ENCODE measurements at places on chromosomes 16 and 17.
A peak's percentile ranks its signal among the peaks of the same experiment; 100 is the strongest.

DNA sequence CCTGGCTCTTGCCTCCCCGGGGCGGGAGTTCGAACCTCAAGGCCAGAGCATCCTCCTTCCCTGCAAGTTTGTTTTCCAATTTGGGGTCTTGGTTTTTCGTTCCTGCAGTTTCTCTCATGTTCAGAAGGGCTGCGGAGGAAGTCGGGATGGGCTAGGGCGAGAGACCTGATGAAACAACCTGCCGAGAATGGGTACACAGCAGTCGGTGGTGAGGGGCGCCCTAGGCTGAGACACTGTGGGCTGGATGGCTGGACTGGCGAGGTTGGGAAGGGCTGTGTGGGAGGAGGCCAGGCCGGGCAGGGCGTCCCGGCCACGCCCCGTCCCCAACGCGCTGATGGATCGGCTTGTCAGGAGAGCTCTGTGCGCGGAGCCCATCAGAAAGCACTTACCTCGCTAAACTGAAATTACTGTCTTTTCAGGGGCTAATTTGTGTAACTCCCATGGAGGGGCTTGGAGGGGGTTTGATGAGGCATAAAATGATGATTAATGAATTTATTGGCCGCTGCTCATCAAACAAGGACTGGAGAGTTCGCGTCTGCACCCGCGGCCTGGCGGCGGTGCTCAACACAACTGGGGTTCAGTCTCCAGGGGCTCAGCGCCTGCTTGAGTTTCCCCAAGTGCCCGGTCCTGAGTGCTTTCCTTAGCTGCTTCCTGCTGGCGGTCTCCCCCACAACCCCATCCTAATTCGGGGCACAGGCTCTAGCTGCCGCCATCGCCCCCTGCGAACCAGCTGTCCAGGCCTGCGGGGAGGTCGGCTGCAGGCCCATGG is 9.0 kb downstream of the IRX5 start:
- no peak for DNase-seq

- DNase-seq = no peak
Measured at GRCh38 chr16:73418691-73419090, 370.8 kb upstream of the ZFHX3 start.

DNA sequence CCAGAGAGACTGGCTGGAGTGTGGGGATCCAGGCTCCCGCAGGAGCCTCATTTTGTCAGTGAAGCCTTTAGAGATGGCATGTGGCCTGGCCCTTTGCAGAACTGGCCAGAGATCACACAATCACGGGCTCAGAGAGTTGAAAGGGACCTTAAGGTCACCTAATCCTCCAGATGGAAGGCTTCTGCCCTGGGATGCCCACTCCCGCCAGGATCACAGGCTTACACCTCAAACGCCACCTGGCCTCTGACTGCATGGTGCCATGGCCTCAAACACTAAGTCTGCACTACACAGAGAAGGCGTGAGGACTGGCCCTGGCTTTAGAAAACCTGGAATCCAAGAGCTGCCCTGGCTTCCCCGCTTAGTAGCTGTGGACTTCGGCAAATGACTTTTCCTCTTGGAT is 306.8 kb upstream of the CCL2 start:
- no peak for DNase-seq

DNA sequence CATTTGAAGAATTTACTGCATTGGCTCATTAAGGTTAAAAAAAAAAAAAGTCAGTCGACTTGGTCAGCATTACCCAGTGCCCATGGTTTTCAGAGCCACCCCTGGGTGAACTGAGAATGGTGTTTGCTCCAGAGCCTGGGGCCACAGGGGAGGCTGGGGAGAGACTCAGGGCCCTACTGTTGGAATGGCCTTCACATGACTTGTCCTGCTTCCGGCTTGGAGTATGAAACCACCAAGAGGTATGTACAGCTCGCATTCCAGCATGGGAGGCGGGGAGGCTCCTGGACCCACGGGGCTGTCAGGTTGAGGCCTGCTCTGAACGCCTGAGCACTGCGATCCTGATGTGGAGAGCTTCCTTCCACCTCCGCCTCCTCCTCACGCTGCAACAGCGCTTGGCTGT is 36.8 kb downstream of the MSI2 start:
- DNase-seq = no peak

DNA sequence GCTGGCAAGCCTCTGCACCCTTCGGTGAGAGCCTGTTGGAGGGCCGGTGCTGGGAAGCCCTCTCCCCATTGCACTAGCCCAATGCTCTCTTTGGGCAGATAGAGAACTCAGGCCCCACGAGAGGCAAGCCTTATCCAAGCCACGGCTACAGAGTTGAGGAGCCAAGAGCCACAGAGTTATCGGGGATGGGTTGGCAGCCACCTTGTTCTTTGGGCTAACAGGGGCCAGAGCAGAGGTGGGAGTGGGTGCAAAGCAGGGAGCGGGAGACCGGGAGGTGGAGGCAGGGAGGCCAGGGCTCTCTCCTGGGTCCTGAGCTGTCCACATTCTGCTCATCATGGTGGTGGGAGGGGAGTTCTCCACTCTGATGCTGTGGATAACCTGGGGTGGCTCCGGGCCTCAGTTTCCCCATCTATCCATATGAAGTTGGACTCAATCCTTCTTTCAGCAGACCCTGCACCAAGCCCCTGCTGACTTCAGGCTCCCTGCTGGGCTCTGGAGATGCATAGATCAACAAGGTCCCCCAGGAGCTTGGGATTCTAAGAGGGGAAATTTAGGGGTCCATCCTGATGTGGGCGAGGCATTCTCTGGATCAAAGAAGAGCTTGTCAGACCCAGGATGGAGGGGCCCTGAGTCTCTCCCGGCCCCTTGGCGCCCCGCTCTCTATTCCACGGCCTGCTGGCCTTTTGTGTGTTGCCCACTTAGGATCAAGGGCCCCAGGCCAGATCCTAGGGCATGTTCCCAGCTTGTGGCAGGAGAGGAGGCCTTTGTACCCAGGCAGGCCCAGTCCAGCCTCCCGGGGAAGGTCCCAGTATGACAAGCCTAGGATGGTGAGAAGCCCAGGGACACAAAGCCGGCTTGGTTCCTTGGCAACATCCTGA is 557 bp upstream of the CX3CL1 start:
- no peak for DNase-seq

GRCh38 chr17:28871056-28871579 is 16.3 kb downstream of the ERAL1 start:
- DNase-seq = no peak

GRCh38 chr17:80981929-80982425 is 9.7 kb upstream of the CHMP6 start:
- DNase-seq = no peak

- no peak for DNase-seq
Measured at GRCh38 chr16:22233037-22233372, 26.9 kb downstream of the EEF2K start.

GRCh38 chr16:48607056-48607825 is 2.7 kb downstream of the N4BP1 start:
- DNase-seq = no peak

- no peak for DNase-seq
Measured at GRCh38 chr16:29769507-29769906, 8.5 kb upstream of the ZG16 start.

GRCh38 chr16:16997349-16997748 is 473.4 kb downstream of the XYLT1 start:
- DNase-seq = no peak

DNA sequence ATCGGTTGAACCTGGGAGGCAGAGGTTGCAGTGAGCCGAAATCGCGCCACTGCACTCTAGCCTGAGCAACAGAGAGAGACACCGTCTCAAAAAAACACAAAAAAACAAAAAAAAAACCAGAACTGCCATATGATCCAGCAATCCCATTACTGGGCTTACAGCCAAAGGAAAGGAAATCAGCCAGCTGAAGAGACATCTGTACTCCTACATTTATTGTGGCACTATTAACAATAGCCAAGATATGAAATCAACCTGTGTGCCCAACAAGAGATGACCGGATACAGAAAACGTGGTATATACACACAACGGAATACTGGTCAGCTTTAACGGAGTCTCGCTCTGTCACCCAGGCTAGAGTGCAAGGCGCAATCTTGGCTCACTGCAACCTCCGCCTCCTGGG is 14.6 kb downstream of the FANCA start:
- DNase-seq = peak; percentile 45

DNA sequence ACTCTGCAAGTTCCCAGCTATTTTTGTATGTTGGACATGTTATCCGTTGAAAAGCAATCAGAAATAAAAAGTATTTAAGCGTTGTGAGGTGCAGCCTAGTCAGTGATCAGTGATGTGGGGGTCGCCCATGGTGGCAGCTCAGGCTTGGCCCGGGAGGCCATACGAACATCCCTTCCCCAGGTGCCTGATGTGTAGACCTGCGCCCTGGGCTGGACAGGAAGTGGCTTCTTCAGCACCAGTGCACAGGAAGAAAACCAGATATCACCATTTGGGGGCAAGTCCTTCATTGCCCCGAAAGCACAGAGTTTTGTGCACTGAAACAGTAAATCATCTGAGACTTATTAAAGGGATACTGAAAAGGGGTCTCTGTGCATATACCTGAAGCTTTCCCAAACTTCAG is 98.9 kb downstream of the SOCS1 start:
- no peak for DNase-seq

GRCh38 chr17:1726626-1727257 is 2.2 kb downstream of the WDR81 start:
- DNase-seq = no peak

DNA sequence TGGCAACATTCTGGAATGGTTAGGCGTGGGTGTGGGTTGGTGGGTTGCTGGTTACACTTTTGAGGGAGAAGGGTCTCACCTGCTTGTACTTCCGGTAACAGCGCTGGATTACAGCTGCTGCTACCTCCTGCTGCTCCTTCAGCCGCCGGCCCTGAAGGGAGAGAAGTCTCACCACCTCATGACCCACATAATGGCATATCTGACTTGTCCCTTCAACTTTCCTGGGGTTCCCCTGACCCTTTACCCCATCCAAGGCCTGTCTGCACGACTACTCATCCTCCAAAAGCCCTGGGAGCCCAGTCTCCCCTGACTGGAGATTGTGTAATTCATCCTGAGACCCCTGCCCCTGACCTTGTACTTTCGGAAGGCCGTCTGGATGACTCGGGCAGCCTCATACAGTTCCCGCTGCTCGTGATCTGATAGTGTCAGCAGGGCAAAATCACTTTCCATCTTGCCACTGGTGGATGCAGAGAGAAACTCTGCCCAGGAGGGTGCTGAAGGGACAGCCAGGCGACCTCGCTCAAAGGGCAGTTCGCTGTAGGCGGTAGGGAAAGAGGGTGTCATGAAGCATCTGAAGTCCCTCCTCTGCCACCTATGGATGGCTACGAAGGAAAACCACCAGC is 2.0 kb upstream of the SPAG7 start:
- no peak for DNase-seq

DNA sequence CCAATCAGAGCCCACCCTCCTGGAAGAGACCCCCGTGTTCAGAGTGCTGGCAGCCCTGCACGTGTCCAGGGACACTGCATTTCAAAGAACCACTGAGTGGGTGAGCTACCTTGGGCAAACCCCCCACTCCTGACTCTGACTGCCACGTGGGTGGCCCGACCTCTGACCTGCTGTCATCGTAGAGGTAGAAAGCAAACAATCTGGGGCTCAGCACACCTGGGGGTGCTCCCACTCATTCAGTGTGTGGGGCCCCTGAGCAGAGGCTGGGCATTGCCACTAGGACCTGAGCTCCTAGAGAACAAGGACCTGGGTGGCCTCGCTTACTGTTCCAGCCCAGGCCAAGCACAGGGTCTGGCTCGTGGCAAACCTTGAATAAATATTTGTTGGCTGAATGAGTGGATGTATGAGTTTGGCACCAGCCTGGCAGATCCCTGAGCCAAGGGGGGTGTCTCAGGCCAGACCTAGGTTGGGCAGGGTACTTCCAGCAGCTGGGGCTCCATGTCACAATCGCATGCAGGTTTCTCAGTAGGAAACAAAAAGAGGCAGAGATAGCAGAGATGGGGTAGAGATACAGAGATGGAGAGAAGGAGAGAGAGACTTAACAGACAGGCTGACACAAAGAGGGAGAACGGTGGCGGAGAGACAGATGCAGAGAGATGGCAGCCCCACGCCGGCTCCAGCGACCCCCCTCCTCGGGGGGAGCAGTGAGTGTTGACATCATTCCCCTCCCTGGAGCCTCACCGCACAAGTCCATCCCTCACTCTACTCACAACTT is 5.4 kb upstream of the DRC7 start:
- DNase-seq = no peak

DNA sequence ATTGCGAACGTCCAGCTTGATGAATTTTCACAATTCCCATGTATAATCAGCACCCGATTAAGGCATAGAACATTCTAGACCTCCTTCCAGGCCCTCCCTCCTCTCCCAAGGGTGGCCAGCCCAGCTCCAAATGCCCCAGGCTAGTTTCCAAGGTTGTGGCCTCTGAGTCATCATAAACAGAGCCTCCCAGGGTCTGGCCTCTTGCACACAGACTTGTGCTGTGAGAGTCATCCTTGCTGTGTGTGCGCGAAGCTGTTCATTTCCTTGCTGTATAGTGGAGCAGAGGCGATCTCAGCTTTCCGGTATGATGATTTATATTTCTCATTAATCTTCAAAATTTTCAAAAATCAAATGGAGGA is 20.5 kb upstream of the JPH3 start:
- DNase-seq = no peak

- DNase-seq = no peak
Measured at GRCh38 chr17:66567234-66568170, 265.1 kb downstream of the PRKCA start.

Measured in NCI-H446 treated with DMSO at 0.1 percent for 48 hours (cell line).